ENCODE measurements at places on chromosomes 6 and 20. TPM values are rescaled to one million over a fixed set of nuclear protein-coding genes. Genes with fewer than 3 reads are reported as not detected.

Gene TP53TG5
- polyA plus RNA-seq = not detected

Gene IL20RA
- not detected for polyA plus RNA-seq

Gene LAMA2
- 0.12 TPM for polyA plus RNA-seq

Gene VSX1
- not detected for polyA plus RNA-seq

Gene FBXO30
- 14.0 TPM for polyA plus RNA-seq

Gene PGC
- polyA plus RNA-seq = not detected

Gene SGK2
- polyA plus RNA-seq = 0.81 TPM

Gene KHDC1L
- polyA plus RNA-seq = not detected

All from neural cell (in vitro differentiated cells).